ENCODE measurements at places on chromosomes 4 and X.

- DNase-seq = no peak
Observed at GRCh38 chr4:83266689-83267088, 17.9 kb downstream of the COQ2 start.

GRCh38 chr4:121726642-121727268 is 30.0 kb upstream of the ANXA5 start:
- DNase-seq = peak; percentile 44

- no peak for DNase-seq
Observed at GRCh38 chr4:147975325-147975724, 243.4 kb downstream of the ARHGAP10 start.

DNA sequence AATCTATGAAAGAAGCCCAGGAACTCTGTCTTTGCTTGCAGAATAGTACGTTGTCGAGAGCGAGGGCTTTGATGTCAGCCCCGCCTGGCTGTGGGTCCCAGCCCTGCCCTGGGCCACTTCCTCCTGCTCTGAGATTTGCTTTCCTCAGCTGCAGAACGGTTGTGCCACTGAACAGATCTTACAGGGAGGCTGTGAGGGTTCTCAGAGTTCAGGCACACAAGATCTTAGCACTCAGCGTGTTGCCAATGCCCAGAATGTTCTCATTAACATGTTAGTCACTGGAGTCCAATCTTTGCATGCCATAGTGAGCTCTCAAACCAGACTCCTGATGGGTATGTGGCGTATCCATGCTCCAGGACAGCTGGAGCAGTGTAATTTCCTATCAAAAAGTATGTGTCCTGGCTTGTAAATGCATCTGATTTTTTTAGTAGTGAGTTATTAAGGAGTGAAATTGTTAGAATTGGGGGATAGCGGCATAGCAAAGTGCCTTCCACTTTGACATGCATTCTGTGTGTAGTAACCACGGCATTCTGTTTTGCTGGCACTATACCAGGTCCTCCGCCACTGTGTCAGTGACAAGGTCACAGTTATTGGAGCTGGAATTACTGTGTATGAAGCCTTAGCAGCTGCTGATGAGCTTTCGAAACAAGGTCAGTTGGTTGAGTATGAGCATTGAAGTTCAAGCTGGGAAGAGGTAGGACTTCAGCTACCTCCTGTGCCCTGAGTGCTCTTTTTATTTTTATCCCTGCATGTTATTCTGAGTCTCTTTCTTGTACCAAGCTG is 31.6 kb downstream of the TKTL1 start:
- no peak for DNase-seq

DNA sequence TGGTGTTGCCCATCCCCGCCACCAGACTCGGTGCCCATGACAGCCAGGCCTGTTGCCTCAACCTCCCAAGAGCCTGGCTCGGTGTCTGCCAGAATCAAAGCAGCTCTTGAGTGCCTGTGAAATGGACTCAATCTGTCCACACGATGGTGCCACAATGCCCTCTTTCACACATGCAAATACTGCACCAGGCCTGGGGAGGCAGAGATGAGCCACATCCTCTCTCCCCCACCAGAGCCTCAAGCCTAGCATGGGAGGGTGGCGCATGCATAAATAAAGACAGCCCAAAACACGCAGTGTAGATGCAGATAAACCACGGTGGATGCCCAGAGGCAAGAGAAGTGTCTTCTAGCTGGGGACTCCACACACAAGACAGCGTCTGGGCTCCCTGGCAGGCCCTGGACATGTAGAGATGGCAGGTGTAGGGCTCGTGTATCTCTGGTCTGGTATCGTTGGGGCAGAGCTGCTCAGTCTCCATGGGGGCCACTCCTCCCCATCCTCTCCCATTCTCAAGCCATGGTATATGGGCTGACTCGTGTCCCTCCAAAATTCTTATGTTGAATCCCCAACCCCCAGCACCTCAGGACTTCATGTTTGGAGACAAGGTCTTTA is 65.6 kb downstream of the JAKMIP1 start:
- no peak for DNase-seq

DNA sequence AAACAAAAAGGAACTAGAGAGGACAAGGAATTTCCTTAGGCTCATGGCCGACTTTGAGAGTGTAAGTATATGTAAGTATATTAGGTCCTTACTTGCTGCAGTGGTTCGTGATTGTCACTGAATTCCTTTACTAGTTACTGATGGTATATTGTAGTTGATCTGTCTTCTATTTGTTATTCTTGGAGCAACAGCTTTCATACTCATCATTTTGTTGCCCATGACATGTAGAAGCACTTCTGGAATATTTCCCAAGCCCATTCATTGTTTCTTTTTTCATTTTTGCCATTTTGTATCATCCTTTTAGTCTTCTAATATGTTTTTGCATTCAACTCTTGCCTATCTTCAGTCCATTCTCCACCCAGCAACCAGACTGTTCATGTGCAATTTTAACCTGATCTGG is 170.0 kb downstream of the ARHGAP10 start:
- no peak for DNase-seq

DNA sequence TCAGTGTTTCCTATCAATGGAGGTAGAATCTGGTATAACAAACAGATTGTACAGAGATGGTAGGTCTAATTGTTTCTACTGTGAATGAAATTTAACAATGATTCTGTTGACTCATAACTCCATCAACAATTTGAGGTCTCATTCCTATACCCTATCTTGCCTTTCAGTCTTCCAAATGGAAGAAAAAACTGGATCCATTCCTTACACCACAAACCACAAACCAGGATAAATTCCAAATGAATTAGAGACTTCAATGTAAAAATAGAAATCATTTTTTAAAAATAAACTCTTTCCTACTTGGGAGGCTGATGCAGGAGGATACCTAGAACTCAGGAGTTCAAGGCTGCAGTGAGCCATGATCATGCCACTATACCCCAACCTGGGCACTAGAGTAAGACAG is 114.4 kb upstream of the WDR44 start:
- no peak for DNase-seq

- DNase-seq = no peak
Observed at GRCh38 chr4:53490965-53491622, 100.2 kb downstream of the LNX1 start.

GRCh38 chrX:132292793-132293192 is 73.5 kb upstream of the RAP2C start:
- no peak for DNase-seq

DNA sequence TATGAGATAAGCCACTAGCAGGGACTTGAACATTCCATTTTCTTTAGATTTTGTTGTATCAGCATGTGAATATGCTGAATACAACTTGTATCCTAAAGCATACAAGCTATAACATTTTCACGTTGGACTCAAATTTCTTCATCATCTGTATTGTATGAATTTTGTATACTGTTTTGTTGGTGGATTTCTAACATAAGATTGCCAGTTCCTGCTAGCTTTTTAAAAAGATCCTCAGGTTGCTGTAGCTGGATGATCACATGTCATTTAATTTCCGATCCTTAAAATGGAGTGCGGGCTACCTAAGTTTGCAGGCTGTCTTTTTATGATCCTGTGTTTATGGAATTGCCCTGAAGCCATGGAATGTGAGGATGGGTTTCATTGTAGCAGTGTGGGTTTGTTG is 6.9 kb downstream of the PDLIM5 start:
- DNase-seq = no peak

DNA sequence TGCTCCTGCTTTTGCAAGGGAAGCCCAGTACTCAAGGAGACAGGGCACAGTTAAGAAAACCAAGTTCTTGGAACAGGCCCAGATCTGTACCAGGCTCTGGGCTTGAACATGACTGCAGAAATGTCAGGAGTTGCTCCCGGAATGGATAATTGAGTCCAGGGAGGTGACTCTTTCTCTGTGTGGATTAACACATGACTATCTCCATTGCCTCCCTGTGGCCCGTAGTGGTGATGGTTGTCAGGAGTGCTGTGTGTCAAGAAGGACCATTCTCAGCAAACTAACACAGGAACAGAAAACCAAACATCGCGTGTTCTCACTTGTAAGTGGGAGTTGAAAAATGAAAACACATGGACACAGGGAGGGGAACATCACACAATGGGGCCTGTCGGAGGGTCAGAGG is 39.9 kb downstream of the CCKAR start:
- DNase-seq = no peak

- DNase-seq = no peak
Observed at GRCh38 chr4:7156761-7157488, 35.4 kb upstream of the SORCS2 start.

GRCh38 chr4:38131371-38132091 is 171.3 kb downstream of the PTTG2 start:
- no peak for DNase-seq

DNA sequence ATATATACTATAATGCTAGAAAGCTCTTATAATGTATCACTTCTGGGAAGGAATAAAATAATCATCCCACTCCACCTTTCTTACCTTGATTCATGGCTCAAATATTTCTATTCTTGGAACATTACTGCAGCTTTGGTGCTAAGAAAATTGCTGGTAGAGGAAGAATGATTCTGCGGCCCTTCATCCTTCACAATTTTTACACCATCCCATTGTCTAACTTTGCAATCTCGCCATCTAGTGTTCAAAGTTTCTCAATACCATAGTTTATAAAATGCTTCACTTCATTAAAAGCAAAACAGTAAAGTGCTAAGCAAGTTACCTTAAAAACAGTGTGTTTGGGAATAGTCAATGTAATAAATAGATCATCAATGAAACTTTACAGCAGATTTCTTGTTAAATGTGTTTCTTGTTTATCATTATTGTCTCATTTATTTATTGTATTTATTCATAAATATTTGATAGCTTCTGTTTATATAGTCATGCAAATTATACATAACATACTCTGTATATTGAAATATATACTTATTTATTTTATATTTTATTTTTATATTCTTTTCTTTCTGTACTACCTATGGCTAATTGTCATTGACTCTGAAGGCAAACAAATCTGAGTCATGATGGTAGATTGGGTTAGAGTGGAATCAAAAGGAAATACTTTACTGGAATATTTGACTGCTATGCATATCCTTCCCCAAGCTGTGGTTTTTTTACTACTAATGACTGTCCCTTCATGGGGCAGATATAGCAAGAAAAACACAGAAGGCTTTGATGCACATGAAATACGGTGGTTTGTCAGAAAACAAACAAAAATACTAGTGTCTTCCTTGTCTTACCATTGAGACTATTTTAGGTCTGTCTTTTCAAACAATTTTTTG is 390.7 kb downstream of the MAPK10 start:
- peak; percentile 77 for DNase-seq

- no peak for DNase-seq
Observed at GRCh38 chrX:41033299-41033698, 51.9 kb upstream of the USP9X start.

GRCh38 chrX:15474028-15474427 is 19.1 kb downstream of the PIR start:
- no peak for DNase-seq

DNA sequence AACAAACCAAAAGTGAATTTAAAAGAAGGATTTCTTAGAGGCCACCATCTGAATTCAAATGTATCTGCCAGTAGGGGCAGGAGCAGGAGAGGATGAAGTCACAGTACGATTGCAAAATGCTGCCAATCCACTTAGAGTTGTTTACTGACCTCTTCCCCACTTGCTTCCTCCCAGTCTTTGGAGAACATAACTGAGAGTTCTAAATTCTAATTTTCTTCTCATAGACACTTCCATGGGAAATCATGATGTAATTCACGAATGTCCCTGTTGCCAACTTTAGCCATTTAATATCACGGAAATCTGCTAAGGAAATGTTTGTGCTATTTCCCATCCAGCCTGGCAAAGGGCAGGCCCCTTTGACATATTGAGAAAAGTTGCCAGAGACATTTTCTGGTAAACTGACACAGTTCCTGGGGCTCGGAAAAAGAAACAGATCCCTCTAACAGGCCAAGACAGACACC is 33.6 kb upstream of the NOCT start:
- DNase-seq = peak; percentile 69

- no peak for DNase-seq
Observed at GRCh38 chr4:185137233-185137925, 5.7 kb upstream of the SLC25A4 start.

DNA sequence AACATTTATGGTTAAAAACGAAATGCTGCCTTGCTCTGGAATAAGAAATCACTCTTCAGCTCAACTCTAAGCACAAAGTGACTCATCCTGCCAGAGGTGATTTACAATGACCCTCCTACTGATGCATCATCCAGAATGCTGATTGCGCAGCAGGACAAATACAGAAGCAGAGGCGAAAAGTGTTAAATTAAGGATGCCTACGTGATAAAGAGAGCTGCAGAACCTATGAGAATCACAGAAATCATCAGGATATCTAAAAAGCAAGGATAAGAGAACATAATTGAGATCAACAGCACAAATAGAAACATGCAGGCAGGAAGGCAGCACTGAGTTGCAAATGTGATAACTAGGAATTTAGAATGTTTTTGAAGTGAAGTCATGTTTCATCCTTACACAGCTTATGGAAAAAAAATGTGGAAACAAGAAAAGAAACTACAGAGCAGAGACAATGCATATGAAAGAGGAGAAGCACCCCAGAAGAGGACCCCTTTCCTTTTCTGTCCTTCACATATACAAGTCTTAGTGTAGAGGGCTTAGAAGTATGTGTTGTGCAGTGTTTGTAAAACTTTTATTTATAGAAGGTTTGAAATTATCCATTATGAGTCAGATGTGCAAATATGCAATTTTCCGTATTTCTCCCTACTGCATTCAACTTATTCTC is 188.4 kb downstream of the SLC7A11 start:
- no peak for DNase-seq

- DNase-seq = no peak
Observed at GRCh38 chr4:5568336-5568735, 140.0 kb downstream of the EVC2 start.
